ENCODE measurements at places on chromosomes 5 and 9.

DNA sequence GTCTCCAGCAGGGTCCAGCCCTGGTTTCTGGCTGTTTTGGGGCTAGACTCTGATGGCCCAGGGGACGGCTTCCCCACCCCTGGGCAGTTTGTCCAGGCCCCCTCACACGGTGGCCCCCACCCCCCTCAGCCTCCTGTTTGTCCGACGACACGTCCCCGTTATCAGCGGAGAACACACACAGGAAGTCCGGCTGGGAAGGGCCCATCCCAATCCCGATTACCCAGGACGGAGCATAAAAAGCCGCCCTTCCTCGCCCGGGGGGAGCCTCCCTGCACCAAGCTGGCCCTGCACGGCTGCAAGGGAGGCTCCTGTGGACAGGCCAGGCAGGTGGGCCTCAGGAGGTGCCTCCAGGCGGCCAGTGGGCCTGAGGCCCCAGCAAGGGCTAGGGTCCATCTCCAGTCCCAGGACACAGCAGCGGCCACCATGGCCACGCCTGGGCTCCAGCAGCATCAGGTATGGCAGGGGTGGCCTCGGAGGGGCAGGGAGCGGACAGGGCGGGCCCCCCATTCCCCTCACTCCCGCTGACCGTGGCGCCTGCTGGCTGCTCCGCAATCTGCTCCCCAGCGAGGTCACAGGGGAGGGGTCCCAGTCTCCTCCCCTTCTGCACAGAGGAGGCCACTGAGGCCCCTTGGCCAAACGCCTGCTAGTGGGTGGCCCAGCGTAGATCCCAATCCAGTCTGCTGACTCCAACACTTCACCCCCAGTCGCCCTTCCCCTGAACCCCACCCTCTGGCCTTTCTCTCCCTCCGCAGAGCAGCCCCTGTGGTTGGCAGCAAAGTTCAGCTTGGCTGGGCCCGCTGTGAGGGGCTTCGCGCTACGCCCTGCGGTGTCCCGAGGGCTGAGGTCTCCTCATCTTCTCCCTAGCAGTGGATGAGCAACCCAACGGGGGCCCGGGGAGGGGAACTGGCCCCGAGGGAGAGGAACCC, at the start of gene EGFL7:
EGFL7 (plus strand) TSS at position 261 of the 926 bp plus-strand sequence. CDS start 5,367 bp downstream, outside the sequence.
- no peak for DNase-seq

- DNase-seq: no peak
These were observed 8.9 kb upstream of the AGXT2 start for GRCh38 chr5:35056686-35057085.

- no peak for DNase-seq
These were observed 1.4 kb downstream of the ADAMTS2 start for GRCh38 chr5:179343719-179344430.

- DNase-seq: no peak
These were observed 6.6 kb downstream of the DPP7 start for GRCh38 chr9:137107982-137108381.

DNA sequence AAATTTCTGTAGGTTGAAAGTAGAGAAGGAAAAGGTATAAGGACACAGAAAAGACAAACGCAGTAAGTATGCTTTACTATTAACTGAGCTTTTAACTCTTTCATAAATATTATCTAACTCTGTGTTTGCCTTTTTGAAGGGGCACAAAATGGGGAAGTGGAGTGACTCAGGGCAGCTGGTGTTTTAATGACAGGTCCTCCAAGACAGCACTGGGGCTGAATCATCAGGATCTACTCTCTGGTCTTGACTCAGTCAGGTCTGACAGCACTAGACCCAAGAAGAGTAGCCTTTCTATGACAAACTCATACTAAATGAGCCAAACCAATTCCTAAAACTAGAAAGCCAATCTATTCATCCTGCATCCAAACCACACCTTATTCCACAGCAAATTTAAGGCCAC, 102.2 kb downstream of the APTX start:
- peak; percentile 36 for DNase-seq

DNA sequence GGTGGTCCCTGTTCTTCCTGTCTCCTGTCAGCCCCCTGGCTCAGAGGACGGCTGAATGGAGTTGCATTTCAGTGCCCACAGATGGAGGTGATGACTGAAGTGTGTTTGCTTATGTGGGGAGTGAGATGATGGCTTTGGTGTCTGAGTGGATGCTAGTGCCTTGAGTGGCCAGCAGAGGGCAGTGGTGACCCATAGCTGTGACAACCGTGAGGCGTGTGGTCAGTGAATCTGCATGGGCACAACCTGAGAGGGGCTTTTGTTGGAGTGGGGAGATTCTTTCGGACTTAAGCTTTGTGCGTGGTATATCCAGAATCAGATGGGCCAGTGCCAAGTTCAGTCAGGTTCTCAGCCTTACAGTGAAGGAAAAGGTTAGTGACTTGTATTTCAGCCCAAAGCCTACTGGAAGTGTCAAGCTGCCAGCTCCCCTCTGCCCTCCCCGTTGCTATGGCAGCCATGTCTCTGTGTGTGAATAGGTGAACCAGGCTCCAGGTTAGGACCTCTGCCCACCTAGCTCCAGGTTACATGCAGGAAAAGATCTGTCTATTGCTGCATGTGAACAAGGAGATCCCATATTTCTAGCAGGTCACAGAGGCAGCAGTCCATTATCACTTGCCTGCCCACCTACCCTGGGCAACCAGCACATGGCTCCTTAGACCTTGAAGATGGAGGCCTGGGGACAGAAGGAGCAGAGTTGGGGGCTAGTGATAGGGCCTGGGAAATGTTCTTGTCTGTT, 14.7 kb upstream of the CXXC5 start:
- DNase-seq: no peak

GRCh38 chr9:130431536-130432303, 13.0 kb upstream of the ASS1 start:
- DNase-seq: no peak

GRCh38 chr5:74440341-74440740, 200.2 kb downstream of the ENC1 start:
- DNase-seq: no peak

- no peak for DNase-seq
These were observed 8.9 kb downstream of the LRRC26 start for GRCh38 chr9:137160716-137161557.

DNA sequence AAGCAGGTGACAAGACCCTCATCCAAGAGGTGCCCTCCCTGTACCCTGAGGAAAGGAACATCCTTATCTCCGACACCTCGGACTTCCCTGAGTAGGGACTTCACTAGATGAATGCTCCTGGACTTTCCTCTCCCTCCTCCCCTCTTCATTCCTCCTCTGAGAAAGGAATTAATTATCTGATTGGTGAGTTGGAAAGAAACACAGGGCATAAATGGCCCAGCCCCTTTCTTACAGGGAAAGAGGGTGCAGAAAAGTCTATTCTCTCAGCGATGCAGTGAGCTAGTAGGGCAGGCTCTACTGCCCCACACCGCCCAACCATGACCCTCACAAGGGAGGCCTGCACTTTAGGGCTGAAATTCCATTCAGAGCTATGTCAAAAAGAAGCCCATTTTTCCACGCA, 87.5 kb downstream of the TTC39B start:
- no peak for DNase-seq

DNA sequence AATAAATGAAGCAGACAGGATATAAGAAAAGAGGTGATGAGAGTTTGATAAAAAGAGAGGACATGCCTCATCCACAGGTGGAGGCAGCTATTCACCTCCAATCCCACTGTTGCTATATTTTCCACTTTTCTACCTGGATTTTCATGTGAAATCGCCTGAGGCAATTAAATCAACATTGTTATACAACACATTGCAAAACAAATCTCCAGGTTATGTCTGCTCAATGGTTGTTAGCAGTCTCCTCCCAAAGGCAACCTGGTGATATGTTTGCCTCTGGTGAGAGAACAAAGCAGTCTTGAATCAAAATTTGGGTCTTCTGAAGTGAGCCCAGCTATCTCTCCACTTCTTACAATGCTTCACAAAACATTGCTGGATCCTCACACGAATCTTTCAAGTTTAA, 30.0 kb downstream of the NREP start:
- no peak for DNase-seq

DNA sequence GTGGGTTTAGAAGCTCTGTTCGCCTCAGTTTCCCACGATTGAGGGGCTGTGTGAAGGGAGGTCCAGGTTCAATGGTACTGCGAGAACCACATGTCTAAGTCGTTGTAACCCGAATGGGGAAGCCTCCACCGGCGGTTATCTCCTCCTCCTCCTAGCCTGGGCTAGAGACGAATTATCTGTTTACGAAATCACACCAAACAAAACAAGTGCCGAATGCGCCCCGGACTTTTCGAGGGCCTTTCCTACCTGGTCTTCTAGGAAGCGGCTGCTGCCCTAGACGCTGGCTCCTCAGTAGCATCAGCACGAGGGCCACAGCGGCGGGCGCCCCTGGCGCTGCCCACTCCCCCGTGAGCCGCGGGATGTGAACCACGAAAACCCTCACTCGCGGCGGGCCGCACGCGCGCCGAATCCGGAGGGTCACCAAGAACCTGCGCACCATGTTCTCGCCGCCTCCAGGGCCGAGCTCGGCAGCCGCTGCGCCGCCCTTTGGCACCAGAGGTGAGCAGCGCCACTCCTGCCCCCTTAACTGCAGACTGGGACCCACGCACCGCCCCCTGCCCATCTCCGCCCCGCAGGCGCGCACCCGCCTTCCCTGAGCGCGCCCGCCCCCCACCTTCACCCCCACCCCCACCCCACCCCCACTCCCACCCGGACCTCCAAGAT, at the start of gene CDKN2A:
CDKN2A (minus strand) TSS at position 500 of the 663 bp plus-strand sequence.
- DNase-seq: no peak

GRCh38 chr5:127590156-127590722, 58.6 kb upstream of the CTXN3 start:
- DNase-seq: no peak

- peak; percentile 28 for DNase-seq
These were observed 494.2 kb downstream of the ZNF608 start for GRCh38 chr5:124252191-124252638.

DNA sequence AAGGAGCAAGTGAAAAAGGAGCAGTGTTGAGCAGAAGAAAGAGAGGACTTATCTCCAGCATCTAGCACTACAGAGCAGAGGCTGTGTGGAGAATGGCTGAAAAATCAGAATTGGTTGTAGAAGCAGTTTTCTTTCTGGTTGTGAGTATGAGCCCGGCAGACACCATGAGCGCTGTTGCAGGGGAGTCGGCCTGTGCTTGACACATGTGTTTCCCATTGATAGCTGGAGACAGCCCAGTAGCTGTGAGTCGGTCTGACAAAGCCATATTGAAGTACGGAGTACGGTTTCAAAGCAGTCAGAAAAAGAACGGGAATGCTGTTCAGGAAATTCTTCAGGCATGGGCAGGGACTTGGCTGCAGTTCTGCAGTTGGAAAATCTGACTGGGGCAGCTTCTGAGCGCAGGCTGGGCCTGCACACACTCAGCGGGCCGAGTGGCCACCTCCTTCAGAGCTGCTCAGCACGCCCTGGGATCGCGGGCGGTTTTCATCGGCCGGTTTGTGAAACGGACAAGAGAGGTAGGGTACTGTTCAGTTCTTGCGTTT, at the start of gene SGCD:
SGCD (plus strand) TSS at position 447 of the 542 bp plus-strand sequence.
- peak; percentile 86 for DNase-seq
